IPS DF 19.7 (cell line): ENCODE measurements at places on chromosomes 7 and 10.
A peak's percentile ranks its signal among the peaks of the same experiment; 100 is the strongest.

- no peak for DNase-seq
Measured at GRCh38 chr10:27569946-27570345, 65.8 kb downstream of the RAB18 start.

DNA sequence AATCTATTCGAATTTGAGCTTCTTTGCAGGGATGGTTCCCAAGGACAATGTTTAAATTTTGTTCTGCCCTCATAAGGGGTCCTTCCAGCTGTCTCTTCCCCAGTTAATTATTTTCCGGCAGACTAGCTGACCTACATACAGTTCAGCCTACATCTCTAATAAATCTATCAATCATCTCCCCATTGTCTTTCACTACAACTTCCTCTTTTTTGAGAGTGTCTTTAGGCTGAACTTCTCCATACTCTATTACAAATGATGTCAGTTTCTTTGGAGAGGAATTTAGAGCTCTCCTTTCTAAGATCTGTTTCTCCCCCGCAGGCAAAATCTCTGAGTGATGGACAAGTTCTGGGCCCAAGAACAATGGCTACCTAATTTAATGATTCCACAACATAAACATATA lies 122.2 kb downstream of the PCLO start:
- no peak for DNase-seq

DNA sequence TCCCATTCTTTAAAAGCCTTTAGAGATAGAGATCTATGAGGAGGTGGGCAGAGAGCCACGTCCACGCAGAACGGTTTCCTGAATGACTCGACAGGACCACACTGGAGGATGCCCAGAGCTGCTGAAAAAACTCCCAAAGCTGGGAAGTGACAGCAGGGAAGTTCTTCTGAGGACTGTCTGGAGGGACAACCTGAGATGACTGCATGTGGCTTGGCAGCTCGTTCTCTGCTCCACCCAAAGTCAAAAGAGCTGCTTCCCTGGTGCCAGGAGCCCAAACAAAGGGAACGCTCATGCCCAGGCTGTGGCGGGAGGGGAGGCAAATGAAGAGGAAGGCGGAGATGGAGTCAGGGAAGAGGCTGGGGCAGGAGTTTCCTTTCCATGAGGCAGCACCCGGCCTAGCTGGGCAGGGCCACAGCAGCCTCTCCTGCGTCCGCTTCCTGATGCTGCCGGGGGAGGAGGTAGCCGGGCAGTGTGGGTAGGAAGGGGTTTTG lies 95.4 kb downstream of the CCDC3 start:
- no peak for DNase-seq

DNA sequence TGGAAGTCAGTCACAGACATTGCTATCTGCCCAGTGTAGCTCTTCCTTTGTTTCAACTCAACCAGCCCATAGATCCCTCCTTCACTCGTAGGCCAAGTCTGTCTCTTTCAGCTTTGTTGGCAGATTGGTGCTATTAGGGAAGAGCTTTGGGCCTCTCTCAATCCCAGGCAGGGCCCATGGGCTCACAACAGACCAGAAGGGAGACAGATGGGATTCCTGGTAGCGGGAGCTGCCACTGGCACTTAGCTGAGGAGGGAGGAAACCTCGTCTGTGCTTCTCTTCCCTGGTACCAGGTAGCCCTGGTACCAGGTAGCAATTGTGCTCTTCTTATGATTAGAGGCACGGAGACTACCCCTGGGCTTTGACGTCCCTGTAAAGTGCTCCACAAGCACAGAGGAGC lies 592.0 kb downstream of the TYW1 start:
- DNase-seq, result no peak

GRCh38 chr7:52936750-52937149 lies 98.7 kb upstream of the POM121L12 start:
- no peak for DNase-seq

DNA sequence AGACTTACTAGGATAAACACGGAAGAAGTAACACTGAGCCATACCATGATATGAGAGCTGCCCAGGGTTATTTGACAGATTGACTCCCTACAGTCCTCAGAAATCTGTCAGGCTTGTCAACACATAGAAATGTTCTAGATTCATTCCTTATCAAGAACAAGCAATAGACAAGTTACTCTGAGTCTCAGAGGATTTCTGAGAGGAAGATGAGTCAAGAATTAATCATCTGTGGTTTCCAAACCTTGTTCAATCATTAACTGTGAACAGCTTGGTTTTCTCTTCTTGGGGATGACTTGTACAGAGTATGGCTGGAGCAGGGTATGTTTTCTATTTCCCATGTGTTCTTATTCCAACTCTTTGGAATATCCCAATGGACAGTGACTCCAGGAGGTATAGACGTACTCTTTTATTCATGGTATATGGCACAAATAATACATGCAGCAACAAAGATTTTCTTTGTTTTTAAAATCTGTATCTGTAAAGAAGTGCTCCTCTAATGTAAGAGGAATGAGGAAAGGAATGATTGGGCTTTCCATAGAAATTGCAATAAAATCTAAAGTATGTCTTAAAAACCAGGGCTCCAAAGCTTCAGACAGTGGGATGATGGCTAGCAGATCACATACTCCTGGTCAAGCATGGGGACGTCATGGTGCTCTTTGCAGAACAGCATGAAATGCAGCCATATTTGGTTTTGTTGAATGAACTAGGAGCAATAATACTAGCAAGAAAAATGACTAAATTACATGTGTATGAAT lies 11.9 kb upstream of the SFR1 start:
- no peak for DNase-seq

DNA sequence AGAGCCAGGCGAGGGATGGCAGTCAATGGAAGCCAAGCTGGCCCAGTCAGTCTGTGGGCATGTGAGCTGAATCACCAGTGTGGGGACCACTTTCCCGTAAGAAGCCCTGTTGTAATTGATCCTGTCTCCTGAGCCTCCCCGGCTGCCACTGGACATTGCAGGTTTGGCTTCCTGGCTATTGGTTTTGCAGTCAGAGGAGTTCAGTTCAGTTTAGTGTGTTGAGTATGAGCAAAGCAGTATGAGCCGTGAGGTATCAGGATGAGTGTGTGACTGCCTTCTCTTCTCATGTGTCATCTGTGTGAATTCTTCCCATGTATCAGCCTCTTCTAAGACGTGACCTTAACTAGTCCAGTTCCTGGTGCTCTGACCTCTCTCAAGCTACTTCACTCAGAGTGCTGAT lies 227.4 kb downstream of the PRKG1 start:
- no peak for DNase-seq

DNA sequence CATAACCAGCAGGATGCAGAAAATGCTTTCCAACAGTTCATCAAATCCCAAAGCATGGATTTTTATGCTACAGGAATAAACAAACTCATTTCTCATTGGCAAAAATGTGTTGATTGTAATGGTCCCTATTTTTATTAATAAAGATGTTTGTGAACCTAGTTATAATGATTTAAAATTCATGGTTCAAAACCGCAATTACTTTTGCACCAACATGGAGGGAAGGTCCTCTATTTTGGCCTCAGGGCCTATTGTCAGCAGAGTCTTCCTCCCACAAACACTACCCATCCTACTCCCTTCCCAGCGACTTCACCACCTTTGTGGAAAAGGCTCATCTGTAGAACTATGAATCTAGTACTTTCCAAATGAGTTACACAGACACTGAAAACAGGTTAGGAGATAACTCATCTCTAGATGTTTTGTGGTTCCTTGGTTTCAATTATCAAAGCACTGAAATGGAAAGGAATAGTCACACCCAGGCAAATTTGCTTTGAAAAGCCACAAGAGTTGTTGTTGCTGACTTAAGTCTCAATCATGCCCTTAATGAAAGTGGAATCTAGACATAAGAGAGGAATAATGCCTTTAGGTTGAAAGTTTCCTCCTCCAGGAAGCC lies 59.4 kb upstream of the FRMD4A start:
- no peak for DNase-seq

DNA sequence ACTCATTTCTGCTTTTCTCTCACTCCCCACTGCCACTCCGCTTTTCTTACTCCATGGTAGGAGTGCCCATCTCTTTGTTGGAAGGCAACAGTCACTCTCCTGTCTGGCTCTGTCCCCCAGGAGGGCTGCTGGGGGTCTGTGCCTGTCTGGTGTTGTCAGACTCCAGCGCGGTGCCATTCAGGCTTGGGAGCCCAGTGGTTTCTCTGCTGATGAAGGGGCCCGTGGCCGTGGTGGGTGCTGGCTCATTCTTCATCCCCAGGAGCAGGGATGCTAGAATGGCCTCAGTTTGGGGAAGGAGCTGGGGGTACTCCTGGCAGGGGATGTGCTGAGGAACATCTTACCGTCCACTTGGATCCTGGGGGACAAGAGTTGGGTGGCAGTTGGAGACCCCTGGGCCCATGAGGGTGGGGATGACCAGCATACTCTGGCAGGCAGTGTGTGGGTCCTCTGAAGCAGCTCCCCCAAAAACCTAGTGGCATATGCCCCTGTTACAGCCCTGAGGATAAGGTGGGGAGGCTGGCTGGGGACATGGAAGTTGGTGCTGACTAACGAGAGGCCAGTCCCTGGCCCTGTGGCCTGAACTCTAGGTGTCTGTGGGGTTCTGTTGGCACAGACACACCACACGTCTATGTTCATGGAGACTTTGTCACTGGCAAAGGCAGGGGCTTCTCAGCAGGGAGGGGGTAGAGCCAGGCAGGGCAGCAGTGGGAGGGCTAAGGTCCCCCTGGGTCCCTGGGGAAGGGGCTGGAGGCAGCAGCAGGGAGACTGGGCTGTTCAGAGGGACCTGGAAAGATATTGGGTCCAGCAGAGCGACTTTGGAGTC lies 102.8 kb upstream of the RET start:
- no peak for DNase-seq

GRCh38 chr10:96986200-96986856 lies 154.2 kb downstream of the LCOR start:
- no peak for DNase-seq

GRCh38 chr7:21054427-21055112 lies 267.9 kb upstream of the SP8 start:
- DNase-seq, result no peak

- DNase-seq, result no peak
Measured at GRCh38 chr10:124568339-124568738, 106.7 kb downstream of the LHPP start.

DNA sequence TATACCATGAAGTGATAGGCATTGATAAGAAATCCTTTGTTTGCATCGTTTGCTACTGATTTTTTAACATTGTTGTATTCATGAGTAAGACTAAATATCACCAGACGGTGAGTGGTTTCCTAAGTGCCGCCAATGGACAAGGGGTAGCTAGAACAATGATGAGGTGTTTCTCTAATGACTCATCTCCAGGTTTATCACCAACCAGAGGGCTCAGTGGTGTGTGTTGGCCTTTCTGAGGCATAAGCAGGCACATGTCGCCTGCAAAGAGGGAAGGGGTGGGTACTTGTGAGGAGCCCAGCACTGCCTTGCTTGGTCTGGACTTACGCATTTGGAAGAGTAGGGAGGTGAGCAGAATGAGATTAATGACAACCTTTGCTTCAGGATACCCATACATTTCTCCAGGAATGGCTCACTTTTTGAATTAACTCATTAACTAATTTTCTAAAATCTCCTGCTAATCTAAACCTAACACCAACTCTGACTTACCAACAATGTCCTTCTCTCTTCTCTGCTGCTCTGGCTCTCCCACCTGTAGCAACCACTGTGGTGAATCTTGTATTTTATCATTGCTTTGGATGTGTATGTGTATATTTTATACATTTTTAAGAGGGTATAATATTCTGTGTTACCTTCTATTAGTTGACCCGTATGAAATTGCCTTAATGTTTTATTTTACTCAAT lies 722.6 kb downstream of the GRID1 start:
- DNase-seq, result no peak

DNA sequence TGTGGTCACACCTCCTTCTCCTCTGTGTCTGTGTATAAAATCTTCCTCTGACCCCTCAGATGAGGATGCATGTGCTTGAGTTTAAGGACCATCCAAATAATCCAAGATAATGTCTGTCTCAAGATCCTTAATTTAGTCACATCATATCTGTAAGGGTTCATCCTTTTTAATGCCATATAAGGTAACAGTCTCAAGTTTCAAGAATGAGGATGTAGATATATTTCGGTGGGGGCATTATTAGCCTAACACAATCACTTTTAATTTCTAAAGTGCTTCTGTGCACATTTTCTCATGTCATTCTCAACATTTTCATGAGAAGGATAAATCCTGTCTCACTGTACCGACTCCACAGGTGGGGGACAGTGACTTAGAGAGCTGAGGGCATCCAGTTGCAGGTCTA lies 235.3 kb downstream of the BUB3 start:
- no peak for DNase-seq

GRCh38 chr7:107999779-108000560 lies 3.0 kb downstream of the LAMB1 start:
- DNase-seq, result no peak

- no peak for DNase-seq
Measured at GRCh38 chr7:93574646-93575554, at the start of gene CALCR. Gene CALCR, minus strand, starts transcription at chr7:93574724. Its CDS starts 87,743 bp downstream, at chr7:93486981.

- peak; percentile 47 for DNase-seq
Measured at GRCh38 chr10:31129271-31129670, 97.6 kb upstream of the ZNF438 start.

GRCh38 chr7:30038196-30038980 lies 10.2 kb downstream of the PLEKHA8 start:
- no peak for DNase-seq

DNA sequence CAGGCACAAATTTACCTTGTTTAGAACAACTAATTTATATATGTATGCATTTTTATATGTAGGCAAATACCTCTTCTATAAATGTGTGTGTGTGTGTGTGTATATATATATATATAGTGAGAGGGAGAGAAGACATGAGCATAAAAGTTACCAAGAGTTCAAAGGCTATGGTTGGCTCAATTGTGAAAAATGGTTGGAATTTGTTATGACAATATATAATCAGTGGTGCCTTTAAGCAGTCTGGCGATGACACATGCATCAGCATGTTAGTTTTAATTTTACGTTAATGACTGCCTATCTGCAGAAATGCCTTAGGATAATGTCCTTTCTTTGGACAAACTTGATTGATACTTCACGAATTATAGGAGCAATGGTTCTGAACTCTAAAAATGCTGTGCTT lies 980.8 kb upstream of the LRRTM3 start:
- DNase-seq, result no peak

DNA sequence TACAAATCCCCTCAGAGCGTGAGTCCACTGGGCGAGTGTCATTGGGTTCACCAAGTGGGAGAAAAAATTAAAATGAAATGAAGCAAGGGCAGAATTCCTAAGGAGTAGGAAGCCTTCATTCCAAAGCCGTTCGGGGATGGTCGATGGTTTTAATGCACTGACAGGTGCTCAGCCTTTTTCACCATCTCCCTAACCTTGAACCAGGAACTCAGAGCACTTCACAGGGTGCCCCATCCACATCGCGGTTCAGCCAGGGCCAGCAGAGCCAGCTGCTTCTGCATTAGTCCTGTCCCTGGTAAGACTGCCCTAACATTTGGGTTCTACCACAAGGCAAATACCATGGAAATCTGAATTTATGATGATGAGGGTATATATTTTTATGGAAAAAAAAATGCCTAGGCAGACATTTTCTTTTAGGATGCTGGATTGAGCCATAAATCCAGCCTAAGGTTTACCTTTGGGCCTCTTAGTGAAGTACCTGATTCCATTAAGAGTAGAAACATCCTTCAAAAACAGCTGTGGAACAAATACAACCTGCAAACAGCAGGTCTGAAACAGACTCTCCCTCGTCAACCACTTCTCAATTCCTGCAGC lies 203.5 kb upstream of the RNF32 start:
- no peak for DNase-seq

GRCh38 chr10:71302874-71303568 lies 16.0 kb upstream of the SLC29A3 start:
- no peak for DNase-seq
